Left hindlimb (tissue), 1 donor: ENCODE measurements at places on chromosomes 4 and X.

- no peak for DNase-seq
These were observed 42.9 kb downstream of the KIAA0232 start for GRCh38 chr4:6825403-6825802.

GRCh38 chr4:110905367-110905766 lies 282.5 kb upstream of the PITX2 start:
- no peak for DNase-seq

DNA sequence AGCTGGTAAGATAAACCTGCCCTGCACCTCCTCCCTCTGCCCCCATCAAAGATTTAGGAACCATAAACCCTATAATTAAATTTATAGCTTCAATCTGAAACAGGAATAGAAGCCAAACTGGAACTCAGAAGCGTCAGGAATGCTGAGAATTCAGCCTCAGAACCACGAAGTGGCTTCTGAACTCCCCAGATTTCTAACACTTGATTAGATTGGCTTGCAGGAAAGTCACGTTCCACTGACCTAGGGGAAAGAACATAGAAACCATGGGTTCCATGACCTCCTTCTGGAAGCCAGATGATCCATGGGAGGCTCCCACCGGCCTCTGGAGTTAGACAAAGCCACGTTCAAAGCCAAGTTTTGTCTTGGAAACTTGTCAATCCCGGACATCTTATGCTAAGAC lies 356.5 kb downstream of the MID1IP1 start:
- DNase-seq, result no peak

DNA sequence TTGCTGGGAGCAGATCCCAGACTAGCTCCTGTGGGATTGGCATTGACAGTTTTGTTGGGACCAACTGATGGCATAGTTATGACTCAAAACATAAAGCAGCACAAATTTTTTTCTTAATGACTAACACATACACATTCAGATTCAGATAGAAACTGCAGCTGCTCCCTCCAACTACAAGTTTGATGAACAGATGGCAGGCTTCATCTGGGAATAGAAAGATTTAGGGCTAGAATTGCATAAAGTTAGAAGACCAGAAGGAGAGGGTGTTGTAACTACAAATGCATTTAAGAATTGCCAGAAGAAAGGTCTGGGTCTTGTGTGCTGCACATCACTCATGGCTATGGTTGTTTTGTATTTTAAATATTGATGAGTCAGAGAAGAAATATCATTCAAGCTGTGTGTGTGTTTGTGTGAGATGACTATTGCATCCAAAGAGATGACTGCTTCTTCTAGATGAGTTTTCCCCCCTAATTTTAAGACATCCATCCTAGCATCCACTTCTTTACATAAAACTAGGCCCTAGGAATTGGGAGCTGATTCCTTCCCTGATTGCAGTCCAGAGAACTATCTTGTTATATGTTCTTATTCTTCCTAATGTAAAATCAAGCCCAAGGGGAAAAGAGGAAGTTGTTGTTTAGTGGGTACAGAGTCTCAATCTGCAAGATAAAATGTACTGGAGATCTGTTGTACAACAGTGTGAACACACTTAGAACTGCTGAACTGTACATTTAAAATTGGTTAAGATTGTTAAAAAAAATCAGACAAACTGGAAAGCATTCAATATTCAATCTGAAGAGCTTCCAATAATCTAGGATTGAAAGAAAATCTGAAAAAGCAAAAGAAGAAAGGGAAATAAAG lies 175.1 kb downstream of the PARM1 start:
- no peak for DNase-seq

DNA sequence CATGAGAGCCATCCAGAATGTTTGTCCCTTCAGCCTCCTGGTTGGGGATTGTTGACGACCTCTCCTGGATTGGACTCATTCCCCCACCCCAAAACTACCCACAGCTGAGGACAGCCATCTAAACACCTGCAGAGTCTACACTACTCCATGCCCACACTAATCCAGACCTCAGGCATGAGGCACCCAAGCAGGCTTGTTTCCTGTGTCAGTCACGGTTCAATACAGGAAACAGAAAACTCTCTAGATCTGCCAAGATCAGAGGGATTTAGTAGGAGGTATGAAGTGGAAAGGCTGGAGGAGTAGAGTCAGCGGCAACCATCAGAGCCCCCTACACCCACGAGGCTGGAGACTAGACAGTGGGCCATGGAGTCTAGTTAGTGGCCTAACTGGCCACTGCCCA lies 37.7 kb downstream of the HAND2 start:
- DNase-seq, result no peak

DNA sequence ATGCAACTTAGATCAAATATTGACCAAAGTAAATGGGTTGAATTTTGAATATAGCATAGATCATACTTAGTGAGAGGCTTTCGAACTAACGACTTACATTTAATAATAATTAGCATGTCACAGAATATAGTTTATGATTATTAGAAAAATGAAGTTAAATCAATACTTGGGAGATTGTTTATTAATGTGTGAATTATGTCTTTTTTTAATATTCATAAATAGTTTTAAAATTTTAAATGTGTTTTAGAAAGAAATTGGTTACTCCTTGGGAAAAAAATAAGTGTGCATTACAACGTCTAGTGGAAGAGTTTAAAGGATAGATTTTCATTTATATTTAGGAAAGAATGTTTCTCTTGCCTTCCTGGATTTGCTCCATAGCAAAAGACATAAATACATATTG lies 7.3 kb downstream of the FGA start:
- no peak for DNase-seq
